ENCODE measurements at places on chromosomes 3 and 15.

GRCh38 chr3:29696311-29696710 lies 415.4 kb downstream of the RBMS3 start:
- DNase-seq = no peak

DNA sequence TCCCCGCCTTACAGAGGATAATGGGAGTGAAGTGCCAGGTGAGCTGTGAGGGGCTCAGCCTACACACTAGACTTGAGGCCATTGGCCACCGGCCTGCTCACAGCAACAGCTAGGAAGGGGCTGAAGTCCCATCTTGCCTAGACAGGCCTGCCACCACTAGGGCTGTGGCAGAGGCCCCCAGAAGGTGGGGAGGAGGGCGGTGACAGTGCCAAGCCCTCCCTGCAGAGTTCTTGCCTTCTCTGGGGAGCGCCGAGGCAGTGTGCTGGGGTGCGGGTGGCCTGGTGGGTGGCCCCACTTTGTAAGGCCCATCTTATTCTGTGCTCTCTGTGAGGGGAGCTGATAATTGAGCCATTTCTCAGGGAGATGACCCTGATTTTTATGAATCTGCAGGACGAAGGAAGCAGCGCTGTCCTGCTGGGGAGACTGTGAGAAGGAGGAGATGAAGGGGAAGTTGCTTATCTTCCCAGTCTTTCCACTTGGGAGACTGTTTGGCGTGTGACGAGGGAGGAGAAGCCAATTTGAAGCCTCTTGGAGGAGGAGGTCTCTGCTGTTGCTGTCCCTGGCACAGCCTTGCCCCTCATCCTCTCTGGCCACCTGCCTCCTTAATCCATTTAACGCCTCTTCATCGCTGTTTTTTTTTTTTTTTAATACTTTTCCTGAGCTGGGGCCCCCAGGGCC lies 104.3 kb downstream of the LINGO1 start:
- DNase-seq = no peak

DNA sequence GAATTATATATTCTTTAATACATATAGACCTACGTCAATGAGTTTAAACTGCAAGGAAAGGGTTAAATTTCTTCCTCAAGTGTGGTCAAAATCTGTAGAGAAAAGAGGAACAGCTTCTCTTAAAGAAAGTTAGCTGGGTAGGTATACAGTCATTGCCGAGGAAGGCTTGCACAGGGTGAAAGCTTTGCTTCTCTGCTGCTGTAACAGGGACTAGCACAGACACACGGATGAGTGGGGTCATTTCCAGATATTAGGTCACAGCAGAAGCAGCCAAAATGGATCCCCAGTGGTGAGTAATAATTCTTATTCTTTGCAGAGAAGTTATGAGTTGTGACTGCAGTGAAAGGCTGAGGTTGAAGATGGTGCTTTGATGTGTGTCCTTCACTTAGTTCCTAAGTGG lies at the start of gene CD86:
Gene CD86 (plus strand): TSS at position 148 of the 400 bp plus-strand sequence. CDS start 128 bp downstream, at position 276.
- no peak for DNase-seq

DNA sequence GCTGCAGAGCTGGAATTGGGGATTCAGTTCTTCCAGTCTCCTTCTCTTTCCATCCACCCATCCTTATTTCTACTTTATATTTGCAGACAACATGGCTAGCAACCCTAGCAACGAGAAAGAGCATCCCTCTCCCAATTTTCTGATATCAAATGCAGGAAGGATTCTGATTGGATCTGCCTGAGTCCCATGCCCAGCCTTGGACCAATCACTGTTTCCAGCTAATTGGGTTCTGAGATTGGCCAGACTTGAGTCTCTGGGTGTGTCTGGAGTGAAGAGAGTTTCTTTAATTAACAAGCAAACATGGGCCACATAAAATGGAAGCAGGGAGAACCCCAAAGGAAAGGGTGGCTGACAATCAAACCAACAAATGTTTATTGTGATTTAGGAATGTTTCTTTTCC lies 60.6 kb downstream of the TMEM39A start:
- DNase-seq = no peak

GRCh38 chr15:39235084-39235795 lies 345.6 kb upstream of the THBS1 start:
- no peak for DNase-seq

GRCh38 chr3:73683706-73684105 lies 59.0 kb upstream of the PDZRN3 start:
- no peak for DNase-seq

GRCh38 chr3:129106866-129107565 lies 14.6 kb downstream of the RAB43 start:
- DNase-seq = no peak

DNA sequence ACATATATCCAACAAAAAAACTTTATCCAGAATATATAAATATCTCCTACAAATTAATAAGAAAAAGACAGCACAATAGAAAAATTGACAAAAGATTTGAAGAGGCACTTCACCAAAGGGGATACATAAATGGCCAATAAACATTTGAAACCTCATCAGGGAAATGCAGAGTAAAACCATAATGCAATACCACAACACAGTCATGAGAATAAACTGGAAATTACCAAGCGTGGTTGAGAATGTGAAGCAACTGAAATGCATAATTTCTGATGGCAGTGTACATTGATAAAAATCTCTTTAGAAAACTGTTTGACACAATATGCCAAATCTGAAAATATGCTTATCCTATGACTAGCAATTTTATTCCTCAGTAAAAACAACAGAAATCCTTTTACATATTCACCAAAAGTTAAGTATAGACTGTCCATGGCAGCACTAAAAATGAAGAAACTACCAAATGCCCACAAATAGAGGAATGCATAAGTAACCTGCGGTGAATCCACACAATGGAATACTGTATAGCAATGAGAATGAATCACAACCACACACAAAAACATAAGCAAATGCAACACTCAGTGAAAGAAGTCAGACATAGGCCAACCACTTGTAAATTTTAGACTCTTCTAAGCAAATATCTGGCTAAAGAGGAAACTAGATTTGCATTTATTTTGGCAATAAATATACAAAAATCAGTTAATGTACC lies 7.9 kb downstream of the LYZL4 start:
- no peak for DNase-seq

- no peak for DNase-seq
Measured at GRCh38 chr3:17941152-17941551, 198.7 kb upstream of the TBC1D5 start.

DNA sequence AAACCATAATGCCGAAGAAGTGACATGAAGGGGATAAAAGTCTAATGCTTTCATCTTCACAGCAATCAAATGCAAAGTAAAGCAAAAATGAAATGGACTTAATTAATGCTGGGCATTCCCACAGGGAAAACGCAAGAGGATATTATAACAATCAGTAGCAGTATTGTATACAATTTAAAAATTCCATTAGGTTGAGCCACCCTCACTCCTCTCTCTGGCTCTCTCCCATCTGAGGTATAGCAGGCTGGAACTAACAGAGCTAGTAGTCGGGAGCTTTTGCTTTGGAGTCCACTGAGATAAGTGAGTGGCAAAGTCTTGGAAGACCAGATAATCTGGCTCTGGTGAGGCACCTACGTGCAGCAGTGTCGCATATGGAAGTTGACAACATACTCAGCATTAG lies 33.9 kb downstream of the DET1 start:
- DNase-seq = no peak

- DNase-seq = no peak
Measured at GRCh38 chr15:48703544-48703943, 58.0 kb upstream of the FBN1 start.
